ENCODE measurements at places on chromosomes 12 and 14.

DNA sequence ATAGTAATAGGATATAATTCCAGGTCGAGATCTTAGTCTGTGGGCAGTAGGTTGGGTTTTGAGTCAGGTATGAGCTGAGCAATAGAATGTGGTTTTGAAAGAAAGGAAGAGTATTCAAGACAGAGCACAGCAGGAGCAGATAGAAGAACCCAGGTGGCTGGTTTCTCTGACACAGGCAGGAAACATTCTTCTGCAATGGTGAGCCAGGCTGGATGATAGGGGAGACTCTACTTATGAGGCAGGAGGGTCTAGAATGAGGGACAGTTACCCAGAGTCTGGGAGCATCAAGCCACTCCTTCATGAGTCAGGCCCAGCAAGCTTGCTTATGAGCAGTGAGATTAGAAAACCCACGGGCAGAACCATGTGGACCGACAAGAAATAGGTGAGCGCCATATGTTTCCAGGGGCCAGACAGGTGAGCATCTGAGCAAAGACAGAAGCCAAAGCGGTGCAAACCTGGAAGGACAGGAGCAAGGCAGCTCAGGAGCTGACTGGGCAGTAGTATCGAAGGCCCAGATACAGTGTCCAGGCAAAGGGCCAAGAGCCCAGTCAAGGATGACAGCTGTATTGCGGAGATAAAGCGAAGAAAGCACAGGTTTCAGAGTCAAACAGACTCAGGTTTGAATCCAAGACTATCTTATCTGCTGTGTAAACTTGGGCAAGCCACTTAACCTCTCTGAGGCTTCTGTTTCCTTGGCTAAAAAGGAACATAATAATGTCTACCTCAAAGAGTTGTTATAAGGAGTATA lies 22.5 kb upstream of the PCNX1 start:
- no peak for DNase-seq

GRCh38 chr12:122866379-122866778 lies 29.5 kb downstream of the VPS37B start:
- DNase-seq: peak; percentile 72

GRCh38 chr12:83172866-83173649 lies 486.4 kb downstream of the TMTC2 start:
- DNase-seq: no peak

- DNase-seq: no peak
Observed at GRCh38 chr12:27869567-27869966, 89.5 kb upstream of the MANSC4 start.

DNA sequence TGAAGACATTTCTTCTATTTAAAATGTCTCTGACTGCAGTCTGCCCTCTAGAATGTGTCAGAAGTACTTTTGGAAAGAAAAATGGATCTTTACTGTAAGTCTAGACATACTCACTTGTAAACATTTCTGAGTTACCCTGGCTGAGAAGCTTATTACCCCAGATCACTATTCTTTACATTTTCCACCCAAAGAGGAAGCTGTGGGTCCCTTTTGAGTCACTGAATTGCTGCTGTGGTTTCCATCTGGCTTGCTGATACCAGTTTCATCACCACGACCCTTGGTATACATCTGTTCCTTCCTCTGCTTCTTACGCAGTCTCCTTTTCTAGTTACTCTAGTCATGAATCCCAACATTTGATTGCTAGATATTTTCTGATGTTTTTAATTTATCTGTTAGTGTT lies 20.2 kb upstream of the CLEC4D start:
- DNase-seq: no peak
